Ovary (tissue), 10 donors: ENCODE measurements at places on chromosomes 1 and 21. TPM values are rescaled to one million over a fixed set of nuclear protein-coding genes. Genes with fewer than 3 reads are reported as not detected.
A peak's percentile ranks its signal among the peaks of the same experiment; 100 is the strongest.

DNA sequence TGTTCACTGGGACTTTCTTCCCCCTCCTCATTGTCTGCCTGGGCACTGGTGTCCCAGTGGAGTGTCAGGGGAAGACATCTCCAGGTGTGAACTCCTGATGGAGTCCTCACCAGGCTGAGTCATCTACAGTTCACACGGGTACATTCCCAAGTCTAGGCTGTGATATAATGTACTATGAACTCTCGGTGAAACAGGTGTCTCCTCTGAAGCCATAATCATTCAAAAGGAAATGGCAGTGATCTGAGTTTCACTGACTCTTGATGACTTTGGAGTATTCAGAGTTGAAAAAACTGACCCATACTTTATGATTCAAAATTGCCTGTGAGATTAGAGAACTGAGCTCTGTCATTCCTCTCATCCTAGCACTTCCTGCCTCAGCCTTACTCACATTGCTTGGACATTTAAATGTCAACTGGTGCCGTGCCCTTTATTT, 9.1 kb downstream of the LAMC2 start:
- no peak overlapping the region for H3K4me3 ChIP-seq
- H3K4me1 ChIP-seq = no peaks in the 10 kb centered on the region
- H3K36me3 ChIP-seq = no peaks in the 10 kb centered on the region
- H3K27ac ChIP-seq = no peak overlapping the region
- H3K27me3 ChIP-seq = no peaks in the 10 kb centered on the region
- DNase-seq = no peak

DNA sequence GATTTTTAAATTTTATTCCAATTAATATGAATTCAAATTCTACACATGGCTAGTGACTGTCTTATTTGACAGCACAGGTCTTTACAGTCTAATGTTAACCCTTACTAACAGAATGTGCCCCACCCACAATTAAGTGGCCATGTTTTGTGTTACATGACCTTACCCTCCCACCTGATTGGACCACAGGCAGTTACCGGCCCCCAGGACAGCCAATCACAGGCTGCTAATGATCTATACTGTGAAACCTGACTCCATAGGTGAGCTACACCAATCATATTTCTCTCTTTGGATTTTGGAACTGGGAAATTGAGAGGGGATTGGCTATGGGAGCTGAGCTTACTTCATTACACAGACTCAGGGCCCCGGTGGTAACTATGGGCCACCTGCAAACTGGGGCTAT, 27.5 kb downstream of the ZP4 start:
- H3K36me3 ChIP-seq = no peaks in the 10 kb centered on the region
- H3K27ac ChIP-seq = no peak overlapping the region
- DNase-seq = no peak
- H3K4me1 ChIP-seq = peaks cover 2% of the 10 kb centered on the region
- no peaks in the 10 kb centered on the region for H3K27me3 ChIP-seq

GRCh38 chr21:37622755-37623154, 256.2 kb downstream of the DYRK1A start:
- DNase-seq = no peak
- H3K27ac ChIP-seq = no peak overlapping the region

The TMEM51 gene
- 23.0 TPM for total RNA-seq

DNA sequence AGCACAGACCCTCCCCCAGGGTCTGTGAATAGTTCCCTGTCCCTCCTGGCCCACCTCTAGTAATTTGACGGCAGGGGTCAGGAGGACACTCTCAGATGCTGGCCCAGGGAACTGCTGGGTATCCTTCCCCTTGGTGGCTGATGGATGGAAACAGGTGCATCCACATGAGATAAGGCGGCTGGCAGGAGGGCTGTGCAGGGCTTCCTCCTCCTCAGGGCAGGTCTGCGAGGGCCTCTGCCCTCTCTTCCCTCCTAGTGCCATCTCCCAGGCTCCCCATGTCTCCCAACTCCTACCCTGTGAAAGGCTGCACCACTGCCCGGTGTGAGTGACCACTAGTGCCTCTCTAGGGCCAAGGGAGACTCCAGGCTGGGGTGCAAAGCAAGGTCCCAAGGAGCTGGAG, 123.9 kb downstream of the GLIS1 start:
- H3K4me1 ChIP-seq = no peaks in the 10 kb centered on the region
- H3K4me3 ChIP-seq = no peak overlapping the region
- no peaks in the 10 kb centered on the region for H3K27me3 ChIP-seq

GRCh38 chr1:2174348-2175054, 20.1 kb downstream of the FAAP20 start:
- H3K4me1 ChIP-seq = peaks cover 9% of the 10 kb centered on the region
- peak; percentile 80 for DNase-seq
- peak overlapping the region; percentile 20 for H3K4me3 ChIP-seq
- H3K36me3 ChIP-seq = no peaks in the 10 kb centered on the region
- no peaks in the 10 kb centered on the region for H3K27me3 ChIP-seq
- H3K27ac ChIP-seq = peak overlapping the region; percentile 6

DNA sequence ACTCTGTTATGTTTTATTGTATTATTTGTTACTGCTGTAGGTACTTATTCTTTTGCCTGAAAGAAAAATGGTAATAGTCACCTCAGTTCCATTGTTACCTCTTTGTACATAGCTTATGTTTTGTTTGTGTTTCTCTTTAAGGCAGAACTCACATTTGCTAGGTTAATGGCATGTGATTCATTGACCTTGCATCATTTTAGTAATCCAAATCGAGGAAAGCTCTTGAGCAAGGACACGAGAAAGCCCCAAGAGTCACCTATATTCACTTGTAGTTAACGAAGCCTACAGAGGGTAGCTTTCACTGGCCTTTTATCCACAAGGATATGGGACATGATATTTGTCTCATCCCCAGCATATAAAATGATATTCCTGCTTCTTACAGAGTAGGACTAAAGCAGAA, 1765.2 kb downstream of the NCAM2 start:
- no peaks in the 10 kb centered on the region for H3K36me3 ChIP-seq
- no peaks in the 10 kb centered on the region for H3K4me1 ChIP-seq
- no peaks in the 10 kb centered on the region for H3K27me3 ChIP-seq
- no peak overlapping the region for H3K27ac ChIP-seq
- no peak for DNase-seq

The DNM3 gene
- 6.5 TPM for total RNA-seq

- no peak for DNase-seq
- H3K4me3 ChIP-seq = no peak overlapping the region
- peaks cover 13% of the 10 kb centered on the region for H3K4me1 ChIP-seq
- no peaks in the 10 kb centered on the region for H3K36me3 ChIP-seq
Measured at GRCh38 chr1:21264898-21265297, 25.4 kb downstream of the ECE1 start.

GRCh38 chr1:201466492-201466891, 2.5 kb downstream of the PHLDA3 start:
- no peak overlapping the region for H3K27ac ChIP-seq
- H3K36me3 ChIP-seq = no peaks in the 10 kb centered on the region
- DNase-seq = no peak
- H3K4me3 ChIP-seq = peak overlapping the region; percentile 83

The OR2M3 gene
- 0.11 TPM for total RNA-seq

DNA sequence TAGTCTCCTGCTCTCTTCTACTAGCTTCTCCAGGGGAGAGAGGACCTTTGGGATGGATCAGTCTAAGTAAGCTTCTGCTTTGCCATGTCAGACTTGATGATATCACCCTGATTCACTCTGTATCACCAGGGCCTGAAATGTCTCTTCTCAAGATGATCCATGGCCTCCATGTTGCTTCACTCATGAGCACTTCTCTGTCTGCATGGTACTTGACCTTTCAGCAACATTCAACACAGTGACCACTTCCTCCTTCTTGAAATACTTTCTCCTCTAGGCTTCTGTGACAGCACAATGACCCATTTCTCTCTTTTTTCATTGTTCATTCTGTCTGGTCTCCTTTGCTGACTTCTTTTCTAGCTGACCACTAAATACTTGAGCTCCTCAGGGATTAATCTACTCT, 35.3 kb upstream of the NGF start:
- peaks cover 2% of the 10 kb centered on the region for H3K4me1 ChIP-seq
- H3K4me3 ChIP-seq = no peak overlapping the region
- DNase-seq = no peak
- H3K36me3 ChIP-seq = no peaks in the 10 kb centered on the region
- H3K27ac ChIP-seq = no peak overlapping the region
- no peaks in the 10 kb centered on the region for H3K27me3 ChIP-seq

DNA sequence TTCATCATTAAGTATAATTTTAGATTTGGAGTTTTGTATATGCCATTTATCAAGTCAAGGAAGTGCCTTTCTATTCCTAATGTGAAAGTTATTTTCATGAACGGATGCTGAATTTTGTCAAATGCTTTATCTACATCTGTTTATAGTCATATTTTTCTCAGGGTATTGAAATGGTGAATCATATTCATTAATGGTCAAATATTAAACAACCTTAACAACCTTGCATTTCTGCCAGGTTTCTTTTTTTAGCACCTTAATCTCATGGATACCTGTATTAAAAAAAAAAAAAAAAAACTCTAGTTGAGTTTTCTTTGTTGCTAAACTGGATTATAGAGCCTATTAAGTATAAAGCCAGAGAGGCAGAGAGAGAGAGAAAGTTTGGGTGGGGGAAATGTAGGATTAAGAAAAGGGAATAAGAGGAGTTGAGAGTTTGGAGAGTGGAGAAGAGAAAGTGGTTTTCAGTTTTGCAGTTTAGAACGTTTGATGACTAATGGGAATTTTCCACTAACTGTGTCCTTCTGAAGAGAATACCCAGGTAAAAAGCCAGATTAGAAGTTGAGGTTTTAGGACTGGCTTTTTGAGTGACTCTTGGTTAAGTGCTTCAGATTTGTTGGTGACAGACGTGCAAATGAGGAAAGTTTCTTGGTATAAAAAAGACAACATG, 305.0 kb downstream of the HLX start:
- H3K4me1 ChIP-seq = no peaks in the 10 kb centered on the region
- DNase-seq = no peak
- no peaks in the 10 kb centered on the region for H3K27me3 ChIP-seq
- H3K4me3 ChIP-seq = no peak overlapping the region
- no peaks in the 10 kb centered on the region for H3K36me3 ChIP-seq
- H3K27ac ChIP-seq = no peak overlapping the region

GRCh38 chr1:229067546-229067945, 203.4 kb upstream of the RAB4A start:
- peaks cover 2% of the 10 kb centered on the region for H3K4me1 ChIP-seq
- no peak overlapping the region for H3K4me3 ChIP-seq
- no peaks in the 10 kb centered on the region for H3K27me3 ChIP-seq
- DNase-seq = no peak
- H3K27ac ChIP-seq = no peak overlapping the region

DNA sequence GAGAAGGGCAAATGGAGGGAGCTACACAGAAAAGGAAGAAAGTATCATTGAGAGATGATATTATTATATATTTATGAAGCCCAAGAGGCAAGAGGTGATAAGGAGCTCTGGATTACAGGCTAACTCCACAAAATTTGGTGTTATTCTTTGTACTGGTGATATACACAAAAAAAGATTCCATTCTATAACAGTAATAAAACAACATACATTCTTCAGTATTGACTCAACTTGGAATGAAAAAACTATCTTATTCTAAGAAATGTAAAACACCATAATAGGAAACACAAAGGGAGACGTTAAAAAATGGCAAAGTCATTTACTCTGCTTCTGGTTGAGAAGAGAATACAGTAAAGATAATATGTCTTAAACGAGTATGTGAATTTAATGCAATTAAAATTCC, 99.4 kb downstream of the TEX35 start:
- no peak for DNase-seq
- H3K36me3 ChIP-seq = no peaks in the 10 kb centered on the region
- no peak overlapping the region for H3K27ac ChIP-seq
- H3K4me3 ChIP-seq = no peak overlapping the region

The KRTAP13-1 gene
- not detected for total RNA-seq

DNA sequence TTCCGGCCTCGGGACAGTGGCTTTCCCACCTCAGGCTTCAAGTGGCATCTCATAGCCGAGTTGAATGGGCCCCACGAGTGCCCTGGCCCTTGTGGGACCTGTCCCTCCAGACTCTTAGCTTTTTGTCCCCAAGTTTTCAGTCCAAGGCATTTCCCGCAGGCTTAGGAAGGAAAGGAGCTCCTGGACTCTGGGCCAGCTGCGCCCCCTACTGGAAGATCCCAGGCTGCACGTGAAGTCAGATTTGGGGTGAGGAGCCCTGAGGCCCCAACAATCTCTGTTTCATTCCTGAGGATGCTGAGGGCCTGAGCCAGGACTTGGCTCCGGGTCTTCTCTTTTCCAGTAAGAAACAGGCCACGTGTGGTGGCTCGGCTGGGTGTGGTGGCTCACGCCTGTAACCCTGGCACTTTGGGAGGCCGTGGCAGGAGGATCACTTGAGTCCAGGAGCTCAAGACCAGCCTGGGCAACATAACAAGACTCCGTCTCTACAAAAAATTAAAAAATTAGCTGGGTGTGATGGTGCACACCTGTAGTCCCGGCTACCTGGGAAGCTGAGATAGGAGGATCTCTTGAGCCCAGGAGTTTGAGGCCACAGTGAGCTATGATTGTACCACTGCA, 67.4 kb downstream of the ARHGEF10L start:
- DNase-seq = peak; percentile 82
- H3K4me3 ChIP-seq = no peak overlapping the region
- H3K27ac ChIP-seq = no peak overlapping the region
- peaks cover 2% of the 10 kb centered on the region for H3K4me1 ChIP-seq
- H3K27me3 ChIP-seq = no peaks in the 10 kb centered on the region

The RNF186 gene
- 1.4 TPM for total RNA-seq

GRCh38 chr1:225933072-225933471, 7.9 kb downstream of the LEFTY2 start:
- H3K27me3 ChIP-seq = no peaks in the 10 kb centered on the region
- H3K4me3 ChIP-seq = no peak overlapping the region
- H3K36me3 ChIP-seq = no peaks in the 10 kb centered on the region
- H3K27ac ChIP-seq = no peak overlapping the region

- no peaks in the 10 kb centered on the region for H3K36me3 ChIP-seq
- no peaks in the 10 kb centered on the region for H3K4me1 ChIP-seq
- no peak overlapping the region for H3K4me3 ChIP-seq
- DNase-seq = no peak
Measured at GRCh38 chr1:221672239-221672645, 69.6 kb downstream of the DUSP10 start.

The HTR1D gene
- total RNA-seq = not detected

- no peaks in the 10 kb centered on the region for H3K36me3 ChIP-seq
- no peak overlapping the region for H3K4me3 ChIP-seq
- DNase-seq = no peak
- no peak overlapping the region for H3K27ac ChIP-seq
- no peaks in the 10 kb centered on the region for H3K4me1 ChIP-seq
Measured at GRCh38 chr1:17194133-17194475, 10.8 kb upstream of the PADI1 start.

The WDR64 gene
- 0.41 TPM for total RNA-seq

DNA sequence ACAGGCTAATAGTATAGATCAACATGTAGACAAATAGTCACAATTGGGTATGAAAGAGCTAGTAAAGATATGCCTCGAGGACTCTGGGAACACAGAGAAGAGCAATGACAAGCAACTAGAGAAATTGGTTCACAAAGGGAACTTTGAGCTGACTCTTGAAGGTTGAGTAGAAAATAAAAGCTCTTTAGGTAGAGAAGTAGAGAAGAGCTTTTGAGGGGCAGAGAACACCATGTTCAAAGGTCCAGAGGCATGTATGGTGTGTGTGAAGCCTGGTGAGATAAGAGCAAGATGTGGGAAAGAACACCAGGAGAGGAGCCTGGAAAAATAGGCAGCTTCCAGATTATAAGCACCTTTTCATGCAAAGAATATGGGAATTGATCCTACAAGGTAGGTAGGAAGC, 109.7 kb upstream of the MAGI3 start:
- no peak overlapping the region for H3K27ac ChIP-seq
- H3K4me3 ChIP-seq = no peak overlapping the region
- no peaks in the 10 kb centered on the region for H3K27me3 ChIP-seq
- H3K36me3 ChIP-seq = no peaks in the 10 kb centered on the region
- DNase-seq = no peak
